H54 (cell line): ENCODE measurements at places on chromosomes 5 and 9.

DNA sequence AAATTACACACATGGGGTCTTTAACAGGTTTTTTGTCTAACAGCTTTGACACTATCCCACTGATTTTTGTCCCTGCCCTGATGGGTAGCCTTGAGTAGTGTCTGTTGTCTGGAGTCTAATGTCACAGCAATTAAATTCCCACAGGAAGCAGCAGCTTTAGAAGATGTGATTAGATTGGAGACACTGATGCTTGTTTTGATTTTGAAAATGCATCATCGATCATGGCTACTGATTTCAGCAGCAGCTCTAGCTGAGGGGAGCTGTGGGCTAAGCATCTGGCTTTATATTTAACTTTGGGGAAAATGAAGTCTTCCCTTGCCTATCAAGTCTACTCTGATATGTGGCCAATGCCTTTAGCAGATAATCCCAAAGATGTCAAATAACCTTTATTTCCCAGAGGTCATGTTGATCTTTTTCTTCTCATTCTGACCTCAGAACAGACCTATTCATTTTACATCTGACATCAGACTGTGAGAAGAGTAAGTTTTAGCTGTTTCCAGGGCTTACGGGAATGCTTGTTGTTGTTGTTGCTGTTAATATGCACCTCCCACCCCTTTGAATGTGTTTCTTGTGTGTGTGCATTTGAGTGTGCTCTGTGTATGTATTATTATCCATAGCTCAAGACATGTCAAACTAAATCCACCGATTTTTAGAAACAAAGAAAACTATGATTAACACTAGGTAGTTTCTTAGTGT lies 704.9 kb upstream of the NUDT12 start:
- no peak for DNase-seq

GRCh38 chr5:60297658-60298057 lies 402.3 kb downstream of the DEPDC1B start:
- no peak for DNase-seq

DNA sequence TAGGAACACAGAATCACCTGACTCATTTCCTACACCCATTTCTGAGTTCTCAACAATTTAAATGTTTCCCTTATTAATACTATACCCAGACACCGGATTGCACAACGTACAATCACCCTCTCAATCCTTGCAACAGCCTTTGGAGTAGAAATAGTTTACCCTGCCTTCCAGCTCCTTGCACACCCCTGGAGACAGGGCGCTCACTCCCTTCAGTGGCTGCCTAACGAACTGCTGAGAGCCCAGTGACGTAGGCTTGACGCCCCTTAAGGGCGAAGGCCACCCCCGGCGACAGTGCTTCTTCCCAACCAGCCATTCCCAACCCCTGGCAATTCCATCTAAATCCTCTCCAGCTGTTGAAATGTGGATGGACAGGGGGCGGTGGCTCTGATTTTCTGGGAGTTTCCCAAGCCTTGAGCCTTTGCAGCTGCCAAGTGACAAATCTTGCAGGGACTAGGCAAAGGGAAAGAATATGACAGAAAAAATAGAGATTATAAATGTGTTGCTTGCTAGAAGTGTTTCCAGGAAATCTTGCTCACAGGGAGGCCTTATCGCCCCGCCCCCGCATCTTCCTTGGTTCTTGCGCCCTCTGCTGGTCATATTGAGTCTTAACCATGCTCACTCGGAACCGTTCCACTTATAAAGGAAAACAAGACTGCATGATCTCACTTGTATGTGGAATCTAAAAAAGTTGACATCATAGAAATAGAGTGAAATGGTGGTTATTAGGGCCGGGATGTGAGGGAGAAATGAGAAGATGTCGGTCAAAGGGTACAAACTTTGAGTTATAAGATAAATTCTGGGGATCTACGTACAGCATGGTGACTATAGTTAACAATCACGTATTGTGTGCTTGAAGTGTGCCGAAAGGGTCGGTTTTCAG lies 7.6 kb upstream of the BARX1 start:
- peak; percentile 99 for DNase-seq

DNA sequence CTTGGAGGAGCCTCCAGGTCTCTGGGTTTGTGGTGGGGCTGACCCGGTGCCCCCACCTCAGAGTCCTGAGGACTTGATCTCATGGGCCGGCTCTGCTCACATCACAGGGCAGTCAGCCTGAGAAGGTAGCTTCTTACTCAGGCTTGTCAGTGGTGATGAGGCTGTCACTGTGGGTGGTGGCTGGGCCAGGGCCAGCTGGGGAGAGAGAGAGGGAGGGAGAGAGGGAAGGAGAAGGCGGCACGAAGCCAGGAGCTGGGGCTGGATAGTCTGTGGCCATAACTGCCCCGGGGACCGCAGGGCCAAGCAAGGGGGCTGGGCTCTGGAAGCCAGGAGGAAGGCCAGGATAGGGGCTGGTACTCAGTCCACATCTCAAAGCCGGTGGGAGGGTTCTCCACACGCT lies 6.5 kb downstream of the NTNG2 start:
- DNase-seq, result no peak

GRCh38 chr5:105956456-105957196 lies 1714.1 kb downstream of the EFNA5 start:
- no peak for DNase-seq

GRCh38 chr9:136429683-136430491 lies 9.8 kb downstream of the INPP5E start:
- DNase-seq, result no peak

DNA sequence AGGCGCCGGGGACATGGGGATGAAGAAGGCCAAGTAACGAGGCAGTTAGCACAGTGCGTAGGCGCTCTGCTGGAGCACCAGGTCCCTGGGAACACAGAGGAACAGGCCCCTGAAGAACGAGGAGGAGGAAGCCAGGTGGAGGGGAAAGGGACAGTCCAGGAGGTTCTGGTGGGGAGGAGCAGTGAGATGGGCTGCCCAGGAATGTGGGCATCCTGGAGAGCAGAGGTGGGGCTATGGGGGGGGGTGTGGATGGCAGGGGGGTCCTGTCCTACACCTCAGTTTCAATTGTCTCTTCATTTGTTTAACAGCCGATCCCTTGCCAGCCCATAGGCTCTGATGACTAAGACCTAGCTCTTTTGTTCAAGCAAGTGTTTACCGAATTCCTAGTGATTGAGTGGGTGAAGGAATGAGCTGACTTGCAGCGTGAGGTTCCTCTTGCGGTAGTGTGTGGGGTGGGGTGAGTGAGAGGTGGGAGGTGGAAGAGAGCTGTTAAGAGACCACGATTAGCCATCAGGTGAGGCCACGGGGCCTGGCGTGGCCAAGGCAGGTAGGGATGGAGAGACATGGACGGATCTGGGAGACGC lies 8.4 kb upstream of the PHYHD1 start:
- DNase-seq, result peak; percentile 95

DNA sequence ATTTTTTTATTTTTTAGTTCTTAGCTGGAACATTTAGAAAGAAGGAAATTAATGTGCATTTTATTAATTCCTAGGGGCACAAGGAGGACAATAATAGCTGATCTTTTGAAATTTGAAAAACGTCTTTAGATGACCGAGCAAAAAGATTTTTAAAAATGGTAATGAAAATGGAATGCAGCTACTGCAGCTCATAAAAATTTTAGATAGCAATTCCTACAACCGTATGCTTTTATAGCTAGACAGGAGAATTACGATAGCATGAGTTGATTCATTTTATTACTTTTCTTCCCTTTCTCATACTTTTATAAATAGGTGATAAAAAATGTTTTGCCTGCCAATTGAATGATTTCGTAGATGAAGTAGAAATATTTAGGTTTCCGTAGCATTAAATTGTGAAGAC lies 13.7 kb upstream of the RUFY1 start:
- no peak for DNase-seq

DNA sequence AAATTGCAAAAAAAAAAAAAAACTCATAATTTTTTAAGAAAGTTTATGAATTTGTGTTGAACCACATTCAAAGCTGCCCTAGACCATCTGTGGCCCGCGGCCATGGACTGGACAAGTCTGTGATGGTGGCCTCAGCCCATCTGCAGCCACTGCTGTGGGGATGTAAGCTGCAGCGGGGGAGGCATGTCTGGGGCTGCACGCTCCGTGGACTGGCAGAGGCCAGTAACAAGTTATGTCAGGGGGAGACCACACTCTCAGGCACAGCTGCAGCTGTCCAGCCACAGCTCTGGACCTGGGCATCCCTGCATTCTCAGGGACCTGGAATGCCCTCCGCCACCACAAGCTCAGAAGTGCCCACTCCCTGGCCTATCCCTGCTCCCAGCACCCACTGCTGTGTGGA lies 1272.3 kb upstream of the CDH9 start:
- no peak for DNase-seq

DNA sequence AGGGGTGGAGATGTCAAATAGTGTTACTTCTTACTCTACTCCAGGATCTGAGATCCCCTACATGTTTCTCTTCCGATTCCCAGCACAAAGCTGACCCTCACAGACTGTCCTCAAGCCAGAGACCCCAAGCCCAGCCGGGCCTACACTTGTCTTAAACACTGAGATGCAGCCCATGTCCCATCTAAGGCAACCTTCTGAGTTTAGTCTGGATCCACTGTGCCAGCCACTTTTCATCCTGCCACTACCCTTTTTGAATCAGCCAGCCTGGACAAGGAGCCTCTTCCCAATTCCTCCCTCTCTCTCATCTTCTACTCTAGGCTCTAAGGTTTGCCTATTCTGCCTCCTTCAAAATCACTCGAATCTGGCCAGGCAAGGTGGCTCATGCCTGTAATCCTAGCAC lies 6.2 kb upstream of the MYORG start:
- DNase-seq, result no peak
